ENCODE measurements at places on chromosomes 5 and 9. TPM values are rescaled to one million over a fixed set of nuclear protein-coding genes. Genes with fewer than 3 reads are reported as not detected.

GRCh38 chr9:14640967-14641366, 52.3 kb downstream of the ZDHHC21 start:
- no peak for DNase-seq

The PGM5 gene
- total RNA-seq: 6.9 TPM

DNA sequence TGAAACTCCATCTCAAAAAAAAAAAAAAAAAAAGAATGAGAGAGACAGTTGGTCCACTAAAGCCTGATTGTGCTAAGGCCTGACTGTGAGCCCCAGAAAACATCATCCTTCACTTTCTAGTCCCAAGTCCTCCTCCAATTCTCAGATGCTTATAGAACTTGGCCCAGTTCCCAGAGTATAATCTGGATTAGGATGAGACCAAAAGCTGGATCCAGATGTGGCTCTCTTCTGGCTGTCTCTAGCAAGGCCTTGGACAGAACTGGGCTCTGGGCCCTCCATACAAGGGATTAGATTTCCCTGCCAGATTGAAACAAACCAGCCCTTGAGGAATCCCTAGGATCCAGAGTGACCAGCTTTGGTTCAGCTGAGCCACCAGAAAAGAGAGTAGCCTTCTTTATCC, 98.4 kb upstream of the ZNF366 start:
- DNase-seq: no peak

The TAF1L gene
- total RNA-seq: not detected

The NOTCH1 gene
- 65.3 TPM for total RNA-seq

The SPOCK1 gene
- 22.4 TPM for total RNA-seq

The RMND5B gene
- 25.7 TPM for total RNA-seq

GRCh38 chr9:82539146-82539545, 523.8 kb downstream of the RASEF start:
- no peak for DNase-seq

- DNase-seq: no peak
Measured at GRCh38 chr5:80134876-80135275, 99.7 kb downstream of the THBS4 start.

DNA sequence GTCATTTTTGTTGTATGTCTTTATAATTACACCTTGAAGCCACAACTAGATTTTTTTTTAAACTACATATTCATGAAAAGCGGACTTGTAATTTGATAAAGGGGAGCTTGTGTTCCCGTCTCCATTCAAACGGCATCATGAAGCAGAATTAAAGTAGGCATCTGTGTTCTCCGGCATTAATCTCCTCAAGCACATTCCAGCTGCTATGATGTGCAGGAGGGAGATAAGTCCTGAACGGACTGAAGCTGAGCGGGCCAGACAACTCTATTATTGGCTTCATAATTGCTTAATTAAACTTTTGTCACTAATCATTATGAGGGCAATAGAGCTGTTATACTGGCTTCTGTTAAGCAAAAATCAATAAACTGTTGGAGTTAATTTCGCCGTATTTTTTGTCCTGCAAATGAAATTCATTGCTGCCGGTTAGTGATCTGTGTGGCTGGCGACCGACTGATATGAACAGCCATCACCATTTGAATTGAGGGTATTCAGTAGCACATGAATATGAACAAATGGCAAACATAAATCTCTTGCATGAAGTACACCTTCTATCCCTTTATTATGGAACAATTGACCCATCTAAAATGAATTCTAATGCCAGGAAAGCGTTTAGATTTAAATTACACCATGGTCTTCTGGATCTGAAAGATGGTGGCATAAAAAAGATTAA, 408.8 kb upstream of the IRX1 start:
- no peak for DNase-seq

GRCh38 chr5:112895682-112896081, 26.3 kb downstream of the REEP5 start:
- no peak for DNase-seq

DNA sequence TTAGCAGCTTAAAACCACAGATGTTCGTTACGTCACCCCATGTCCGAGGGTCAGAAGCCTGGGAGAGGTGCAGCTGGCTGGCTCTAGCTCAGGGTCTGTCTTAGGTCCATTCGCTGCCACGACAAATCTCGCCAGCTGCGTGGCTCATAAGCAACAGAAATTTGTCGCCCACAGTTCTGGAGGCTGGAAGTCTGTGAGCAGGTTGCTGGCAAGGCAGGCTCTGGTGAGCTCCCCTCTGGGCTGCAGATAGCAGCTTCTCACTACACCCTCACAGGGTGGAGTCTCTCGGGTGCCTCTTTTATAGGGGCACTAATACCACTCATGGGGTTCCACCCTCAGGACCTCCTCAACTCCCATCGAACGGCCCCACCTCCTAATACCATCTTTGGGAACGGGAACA, 40.1 kb upstream of the FCN2 start:
- no peak for DNase-seq

- no peak for DNase-seq
Measured at GRCh38 chr5:76264681-76265080, 138.4 kb upstream of the IQGAP2 start.

GRCh38 chr5:178203670-178204181, 607 bp upstream of the HNRNPAB start:
- no peak for DNase-seq

The MCTP1 gene
- total RNA-seq: 3.6 TPM

The EPB41L4A gene
- 16.2 TPM for total RNA-seq

GRCh38 chr9:132810314-132810713, 67.8 kb downstream of the AK8 start:
- DNase-seq: no peak

The PTPA gene
- 32.7 TPM for total RNA-seq

GRCh38 chr5:150130493-150130922, 25.1 kb downstream of the PDGFRB start:
- DNase-seq: no peak

The PCDHB13 gene
- total RNA-seq: 7.6 TPM

- no peak for DNase-seq
Measured at GRCh38 chr5:168207450-168208029, 83.9 kb upstream of the WWC1 start.

DNA sequence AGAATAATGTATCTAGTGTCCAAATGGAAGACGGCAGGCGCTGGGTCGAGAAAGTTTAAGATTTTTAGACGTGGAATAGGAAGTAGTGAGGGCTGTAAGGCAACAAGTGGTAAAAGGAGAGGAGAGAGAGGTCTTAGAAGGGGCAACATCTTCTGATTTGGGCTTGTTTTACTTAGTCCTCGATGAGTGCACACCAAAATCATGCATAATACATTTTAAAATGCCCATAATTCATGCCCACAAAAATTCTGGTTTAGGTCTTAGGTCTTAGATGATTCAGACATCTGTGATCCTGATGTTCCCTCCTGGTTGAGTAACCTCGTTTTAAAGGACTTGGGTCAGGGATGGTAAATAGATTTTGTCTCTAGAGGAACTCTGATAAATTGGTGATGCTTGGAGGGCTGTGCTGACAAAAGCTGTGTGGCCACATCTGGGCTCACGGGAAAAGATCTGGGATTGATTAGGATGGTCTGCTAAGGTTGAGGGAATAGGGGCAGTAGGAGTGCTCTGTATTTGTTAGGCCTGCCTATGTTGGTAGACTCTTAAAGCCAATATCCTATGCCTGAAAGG, 476.3 kb downstream of the CCDC171 start:
- no peak for DNase-seq

- DNase-seq: no peak
Measured at GRCh38 chr9:134980991-134981390, 63.3 kb upstream of the FCN1 start.

The OR1J2 gene
- total RNA-seq: not detected

GRCh38 chr5:78698191-78698791, 49.7 kb upstream of the LHFPL2 start:
- peak; percentile 33 for DNase-seq

- DNase-seq: no peak
Measured at GRCh38 chr5:91146230-91146629, 236.9 kb downstream of the ARRDC3 start.

- no peak for DNase-seq
Measured at GRCh38 chr9:121297389-121297788, 29.4 kb downstream of the GSN start.

The ECM2 gene
- 6.5 TPM for total RNA-seq

The SUB1 gene
- total RNA-seq: 30.1 TPM

- DNase-seq: no peak
Measured at GRCh38 chr5:88880201-88880600, 2.8 kb downstream of the MEF2C start.

DNA sequence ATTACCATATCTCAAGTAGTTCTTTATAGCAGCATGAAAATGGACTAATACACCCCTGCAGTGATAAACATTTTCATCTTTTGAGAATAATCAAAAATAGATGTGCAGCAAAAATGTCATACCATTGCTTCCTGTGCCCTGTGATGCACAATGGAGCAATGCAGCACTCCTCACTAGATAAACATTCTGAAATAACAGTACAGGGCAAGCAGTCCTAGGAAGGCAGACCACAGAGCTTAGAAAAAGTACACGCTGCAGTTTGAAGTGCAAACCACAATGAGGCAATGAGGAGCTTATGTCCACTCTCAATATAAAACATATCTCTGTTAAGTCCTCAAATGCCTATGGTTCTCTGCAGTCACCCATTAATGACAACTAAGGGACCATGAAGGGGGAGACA, 367.6 kb downstream of the PDE4D start:
- DNase-seq: no peak

The PCDHB5 gene
- total RNA-seq: 10.6 TPM

- DNase-seq: no peak
Measured at GRCh38 chr5:59674763-59675162, 218.8 kb downstream of the PDE4D start.

DNA sequence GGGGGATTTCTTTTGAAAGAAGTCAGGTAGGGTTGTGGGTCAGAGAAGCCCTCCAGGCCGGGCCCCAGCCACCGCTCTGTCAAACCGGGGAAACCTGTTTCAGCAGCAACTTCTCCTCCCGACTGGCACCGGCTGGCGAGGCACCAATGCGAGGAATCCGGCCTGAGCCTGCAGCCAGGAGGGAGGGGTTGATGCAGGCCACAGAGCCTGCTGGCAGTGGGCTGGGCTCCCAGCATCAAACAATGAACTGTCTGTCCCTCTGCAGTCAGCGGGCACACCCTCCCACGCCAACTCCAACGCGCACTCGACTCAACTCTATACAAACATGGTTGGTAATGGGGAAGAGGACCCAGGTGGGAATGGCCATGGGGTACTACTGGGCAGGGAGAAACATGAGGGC, 12.1 kb downstream of the PCDH1 start:
- DNase-seq: peak; percentile 91

The SMIM33 gene
- not detected for total RNA-seq

Data from body of pancreas (tissue), 4 donors.